ENCODE measurements at places on chromosomes 3 and 15.

- DNase-seq, result no peak
Observed at GRCh38 chr15:25884370-25884769, 21.2 kb upstream of the ATP10A start.

- DNase-seq, result no peak
Observed at GRCh38 chr3:72492240-72492639, 356.0 kb downstream of the SHQ1 start.

DNA sequence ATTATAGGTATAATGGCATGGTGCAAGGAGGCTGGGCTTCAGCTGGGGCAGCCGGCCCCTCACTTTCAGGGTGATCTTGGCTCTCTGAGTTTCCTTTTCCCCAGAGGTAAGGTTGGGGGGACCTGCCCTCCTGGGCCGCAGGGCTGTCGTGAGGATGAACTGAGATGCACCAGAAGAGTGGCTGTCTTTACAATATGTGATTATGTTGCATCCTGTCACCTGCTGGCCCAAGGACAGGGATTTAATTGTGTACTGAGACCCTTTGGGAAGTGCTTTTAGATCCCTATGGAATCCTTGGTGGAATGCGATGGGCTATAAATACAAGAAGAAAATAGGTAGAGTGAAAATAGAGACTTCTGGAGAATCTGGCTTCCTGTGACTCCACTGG is 22.1 kb downstream of the ANAPC13 start:
- DNase-seq, result no peak

GRCh38 chr15:95290176-95290974 is 1040.1 kb upstream of the NR2F2 start:
- DNase-seq, result no peak

All from DMS 273 treated with DMSO at 0.1 percent for 48 hours (cell line).